NCI-H524 (cell line): ENCODE measurements at places on chromosomes 16 and 17.

- no peak for DNase-seq
Observed at GRCh38 chr16:87580855-87581261, 21.4 kb upstream of the JPH3 start.

GRCh38 chr17:6276711-6277110, 158.2 kb downstream of the AIPL1 start:
- no peak for DNase-seq

GRCh38 chr16:81409016-81409556, 35.5 kb upstream of the CMIP start:
- DNase-seq: peak; percentile 19

GRCh38 chr17:7403043-7403726, 712 bp downstream of the TMEM256 start:
- no peak for DNase-seq

- DNase-seq: no peak
Observed at GRCh38 chr16:188674-189073, 8.4 kb downstream of the HBQ1 start.

DNA sequence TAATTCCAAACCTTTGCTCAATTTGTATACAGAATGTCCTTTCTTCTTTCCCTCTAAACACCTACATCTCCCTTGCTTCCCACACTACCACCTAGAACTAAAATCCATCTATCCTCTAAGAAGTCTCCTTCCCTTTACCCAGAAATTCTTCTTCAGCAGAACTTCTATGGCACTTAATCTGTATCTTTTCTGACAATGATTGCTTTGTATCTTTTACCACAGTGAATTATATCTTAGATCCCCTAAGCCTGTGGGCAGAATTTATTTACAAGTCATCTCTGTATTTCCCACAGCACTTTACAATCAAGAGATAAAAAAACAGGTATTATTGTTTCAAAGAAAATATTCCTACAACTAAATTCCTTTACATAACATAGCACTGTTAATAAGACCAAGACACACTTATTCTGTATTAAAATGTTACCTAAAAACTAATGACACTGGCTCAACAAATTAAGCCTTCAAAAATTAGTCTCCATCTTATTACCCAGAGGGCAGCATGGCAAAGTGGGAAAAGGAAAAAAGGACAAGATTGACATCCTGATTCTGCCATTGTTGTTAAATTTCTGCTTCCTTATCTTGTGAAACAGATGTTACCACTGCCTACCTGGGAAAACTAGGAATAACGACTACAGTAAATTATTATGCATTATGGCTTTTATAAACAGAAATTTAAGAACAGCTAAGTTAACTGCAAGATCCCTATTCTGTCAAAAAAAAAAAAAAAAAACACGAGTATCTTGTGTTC, 42.8 kb downstream of the KANSL1 start:
- DNase-seq: no peak

GRCh38 chr17:42288803-42289610, 709 bp downstream of the STAT5A start:
- DNase-seq: no peak

GRCh38 chr17:66535611-66536010, 233.2 kb downstream of the PRKCA start:
- no peak for DNase-seq

DNA sequence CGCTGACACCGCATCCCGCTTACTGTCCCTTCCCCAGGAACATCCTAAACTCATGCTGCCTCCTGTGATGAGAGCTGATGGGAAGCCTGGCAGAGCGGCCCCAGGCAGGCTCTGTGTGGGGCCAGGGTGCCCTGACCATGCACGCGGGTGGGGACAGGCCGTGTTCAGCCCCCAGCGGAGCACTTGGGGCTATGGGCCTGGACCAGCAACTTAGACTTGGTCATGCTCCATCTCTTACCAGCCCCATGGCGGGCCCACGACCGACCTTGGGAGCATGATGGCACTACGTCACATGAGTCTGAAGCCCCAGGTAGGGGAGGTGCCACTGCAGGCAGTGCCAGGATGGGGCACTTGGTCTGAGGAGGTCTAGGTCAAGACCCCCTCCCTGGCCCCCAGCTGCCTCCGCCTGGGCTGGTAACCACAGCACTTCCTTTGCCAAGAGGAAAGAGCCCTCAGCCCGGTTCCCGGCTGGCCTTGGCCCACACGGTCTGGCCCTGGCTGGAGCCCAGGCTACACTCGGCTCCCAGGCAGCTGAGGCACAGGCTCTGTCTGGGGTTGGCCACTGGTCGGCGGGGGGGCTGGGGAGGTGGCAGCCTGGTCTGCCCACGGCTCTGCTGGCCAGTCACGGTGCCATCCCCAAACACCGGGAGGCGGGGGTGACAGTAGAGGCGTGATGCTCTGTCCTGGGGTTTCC, 25.7 kb downstream of the BAHCC1 start:
- DNase-seq: no peak

DNA sequence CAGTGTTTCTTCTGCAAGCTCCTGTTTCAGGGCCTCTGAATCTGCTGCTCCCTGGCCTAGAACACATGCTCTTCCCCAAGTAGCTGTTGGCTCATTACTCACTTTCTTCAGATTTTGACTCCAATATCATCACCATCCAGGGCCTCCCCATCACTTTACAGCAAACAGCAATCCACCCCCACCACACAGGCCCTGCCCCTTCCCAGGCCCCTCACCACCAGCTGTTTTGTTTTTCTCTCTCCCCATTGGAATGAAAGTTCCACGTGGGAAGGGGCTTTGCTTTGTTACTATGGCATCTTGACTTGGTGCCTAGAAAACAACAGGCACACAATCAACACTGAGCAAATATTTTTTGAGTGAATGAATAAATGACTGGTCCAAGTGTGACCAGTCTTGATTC, 4.0 kb downstream of the TMEM170A start:
- DNase-seq: no peak

DNA sequence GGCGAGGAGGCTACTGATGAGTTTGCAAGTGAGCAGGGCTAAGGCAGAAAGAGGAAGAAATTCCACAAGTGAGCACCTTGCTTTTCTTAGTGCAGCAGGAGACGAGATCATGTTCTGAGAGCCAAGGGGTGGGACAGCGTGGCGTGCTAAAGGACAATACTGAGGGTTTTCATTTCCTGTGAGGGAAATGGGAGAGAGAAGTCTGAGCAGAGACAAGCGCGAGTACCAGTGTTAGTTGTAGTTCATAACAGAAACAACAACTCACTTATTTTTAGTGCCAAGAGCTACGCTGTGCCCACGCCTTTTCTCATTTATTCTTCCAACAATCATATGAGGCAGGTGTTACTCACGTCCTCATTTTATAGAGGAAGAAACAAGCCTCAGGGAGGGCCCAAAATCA, 2.3 kb downstream of the SPACA3 start:
- no peak for DNase-seq

GRCh38 chr17:44502598-44503146, 534 bp downstream of the GPATCH8 start:
- peak; percentile 50 for DNase-seq

DNA sequence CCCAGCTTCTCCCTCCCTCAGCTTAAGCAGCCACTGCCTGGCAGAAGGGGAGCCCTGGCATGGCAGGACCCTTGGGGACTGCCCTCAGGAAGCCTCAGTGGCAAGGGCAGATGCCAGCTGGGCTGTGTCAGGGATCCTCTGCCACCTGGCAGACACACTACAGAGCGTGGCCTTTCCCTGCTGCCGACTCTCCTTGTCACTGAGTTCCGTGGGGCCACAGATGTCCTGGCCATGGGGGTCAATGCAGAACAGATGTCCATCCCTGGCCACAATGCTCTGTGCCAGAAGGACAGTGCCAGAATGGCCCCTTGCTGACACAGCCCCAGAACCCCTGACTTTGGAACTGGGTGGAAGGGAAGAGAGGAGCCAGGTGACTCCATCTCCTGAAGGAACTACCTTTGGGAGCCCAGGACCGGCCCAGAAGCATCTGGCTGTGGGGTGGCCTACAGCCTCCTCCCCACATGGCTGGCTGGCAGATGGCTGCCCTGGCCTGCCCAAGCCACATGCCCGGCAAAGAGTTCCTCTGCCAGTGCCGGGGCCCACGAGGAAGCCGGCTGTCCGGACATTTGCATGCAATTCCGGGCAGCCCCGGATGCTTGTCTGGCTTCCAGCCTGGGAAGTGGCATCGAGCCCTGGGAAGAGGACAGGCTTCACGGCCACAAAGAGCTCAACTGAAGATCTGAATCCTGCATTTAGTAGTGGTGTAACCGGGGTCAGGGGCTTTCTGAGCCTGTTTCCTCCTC, 24.1 kb downstream of the NPTX1 start:
- DNase-seq: peak; percentile 55
